Neural progenitor cell (in vitro differentiated cells): ENCODE measurements at places on chromosomes 4 and X. TPM values are rescaled to one million over a fixed set of nuclear protein-coding genes. Genes with fewer than 3 reads are reported as not detected.

GRCh38 chr4:153497988-153498967 is 32.1 kb downstream of the TMEM131L start:
- no peaks in the 10 kb centered on the region for H3K36me3 ChIP-seq
- peaks cover 29% of the 10 kb centered on the region for H3K4me1 ChIP-seq

DNA sequence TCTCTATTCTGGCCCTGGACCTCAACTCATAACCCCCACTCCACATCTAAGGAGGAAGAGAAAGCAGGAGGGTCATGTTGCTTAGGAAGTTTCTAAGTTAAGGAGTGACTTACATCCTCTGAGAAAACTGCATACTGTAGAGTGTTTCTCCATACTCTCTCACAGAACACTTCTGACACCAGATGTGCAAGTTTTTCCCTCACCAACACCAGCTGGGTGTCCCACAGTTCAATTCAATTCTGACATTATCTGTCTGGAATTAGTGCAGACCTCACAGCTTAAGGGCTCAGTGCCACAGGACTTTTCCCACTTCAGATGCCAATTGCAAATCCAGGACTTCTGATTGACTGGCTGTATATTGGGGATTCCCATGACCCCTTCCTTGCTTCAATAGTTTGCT is 89.0 kb upstream of the SFRP2 start:
- H3K4me1 ChIP-seq, result peaks cover 10% of the 10 kb centered on the region
- DNase-seq, result no peak
- H3K27me3 ChIP-seq, result no peaks in the 10 kb centered on the region
- H3K36me3 ChIP-seq, result peaks cover 3% of the 10 kb centered on the region
- no peak overlapping the region for H3K27ac ChIP-seq

- no peaks in the 10 kb centered on the region for H3K27me3 ChIP-seq
- no peaks in the 10 kb centered on the region for H3K36me3 ChIP-seq
- no peaks in the 10 kb centered on the region for H3K4me1 ChIP-seq
- H3K27ac ChIP-seq, result no peak overlapping the region
These were observed 173.4 kb downstream of the RTL9 start for GRCh38 chrX:110531873-110532580.

DNA sequence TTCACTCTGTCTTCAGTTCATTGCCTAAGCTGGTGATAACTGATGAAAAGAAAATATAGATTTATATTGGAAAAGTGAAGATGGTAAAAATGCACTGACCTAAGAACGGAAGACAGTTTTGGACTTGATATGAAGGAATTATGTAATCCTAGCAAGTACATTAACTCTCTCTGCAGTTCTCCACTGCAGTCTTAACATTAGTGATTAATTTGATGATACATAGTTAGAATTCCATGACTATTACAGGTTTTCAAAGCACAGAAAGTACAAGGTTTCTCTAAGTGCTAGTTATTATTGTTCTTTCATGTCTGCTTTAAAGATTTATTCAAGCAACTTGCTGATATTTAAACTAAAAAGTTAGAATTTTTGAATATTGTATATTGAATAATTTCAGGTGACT is 1591.7 kb upstream of the ADGRL3 start:
- H3K36me3 ChIP-seq, result no peaks in the 10 kb centered on the region
- H3K4me3 ChIP-seq, result no peak overlapping the region
- no peak for DNase-seq
- H3K27ac ChIP-seq, result no peak overlapping the region
- no peaks in the 10 kb centered on the region for H3K4me1 ChIP-seq

- DNase-seq, result no peak
- H3K36me3 ChIP-seq, result no peaks in the 10 kb centered on the region
- H3K27ac ChIP-seq, result no peak overlapping the region
- H3K4me1 ChIP-seq, result no peaks in the 10 kb centered on the region
These were observed 41.3 kb downstream of the CC2D2A start for GRCh38 chr4:15510961-15511360.

The HSD17B13 gene
- 0.31 and 0.60 TPM in 2 replicates for total RNA-seq

- no peak overlapping the region for H3K4me3 ChIP-seq
- no peak overlapping the region for H3K27ac ChIP-seq
- H3K36me3 ChIP-seq, result no peaks in the 10 kb centered on the region
These were observed 32.7 kb upstream of the FAM9C start for GRCh38 chrX:13077168-13077567.

The GPM6B gene
- total RNA-seq, result 49.6 and 69.2 TPM in 2 replicates

The CLNK gene
- not detected in 2 replicates for total RNA-seq

- no peaks in the 10 kb centered on the region for H3K4me1 ChIP-seq
- no peaks in the 10 kb centered on the region for H3K36me3 ChIP-seq
- no peaks in the 10 kb centered on the region for H3K27me3 ChIP-seq
- no peak overlapping the region for H3K4me3 ChIP-seq
- DNase-seq, result no peak
- no peak overlapping the region for H3K27ac ChIP-seq
These were observed 24.0 kb downstream of the ASB9 start for GRCh38 chrX:15245896-15246295.

The VSIG1 gene
- 0.15 and 0.22 TPM in 2 replicates for total RNA-seq

DNA sequence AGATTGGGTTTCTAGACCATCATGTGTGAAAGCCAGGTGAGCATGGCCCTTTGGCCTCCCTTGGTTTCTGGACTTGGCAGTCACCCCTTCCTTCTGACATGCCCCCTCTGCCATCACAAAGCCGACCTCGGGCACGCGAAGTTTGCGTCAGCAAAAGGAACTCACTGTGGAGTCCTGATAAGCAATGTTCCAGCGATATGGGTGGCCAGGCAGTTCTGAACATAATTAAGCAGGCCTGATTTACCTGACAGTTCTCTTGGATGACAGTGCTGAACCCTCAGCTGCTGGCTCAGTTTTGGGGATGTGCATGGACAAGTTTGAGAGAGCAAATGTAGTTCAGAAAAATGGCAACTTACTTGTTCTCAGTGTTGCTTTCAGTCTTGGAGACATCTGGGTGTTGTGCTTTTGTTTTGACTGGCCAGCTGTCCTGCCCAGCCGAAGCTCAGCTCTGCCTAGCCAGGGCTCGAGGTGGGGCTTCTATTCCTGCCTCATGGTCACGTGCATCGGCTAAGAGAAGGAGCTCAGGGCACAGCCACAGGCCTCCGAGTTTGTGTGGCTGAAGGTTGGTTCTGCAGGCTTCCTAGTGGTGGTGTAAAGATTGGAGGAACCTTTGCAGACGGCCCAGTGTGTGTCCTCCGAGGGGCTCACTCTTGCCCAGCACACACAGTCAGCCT is 78.3 kb downstream of the CLDN34 start:
- H3K4me1 ChIP-seq, result peaks cover 16% of the 10 kb centered on the region
- H3K4me3 ChIP-seq, result no peak overlapping the region
- no peaks in the 10 kb centered on the region for H3K27me3 ChIP-seq
- no peak for DNase-seq
- no peak overlapping the region for H3K27ac ChIP-seq

GRCh38 chrX:44240036-44240435 is 103.4 kb downstream of the EFHC2 start:
- no peak overlapping the region for H3K27ac ChIP-seq
- no peaks in the 10 kb centered on the region for H3K36me3 ChIP-seq
- no peak overlapping the region for H3K4me3 ChIP-seq

GRCh38 chrX:48890934-48891401 is 6.6 kb downstream of the TIMM17B start:
- peak overlapping the region; percentile 67 for H3K4me3 ChIP-seq
- H3K27ac ChIP-seq, result no peak overlapping the region
- no peaks in the 10 kb centered on the region for H3K27me3 ChIP-seq
- no peaks in the 10 kb centered on the region for H3K36me3 ChIP-seq
- H3K4me1 ChIP-seq, result no peaks in the 10 kb centered on the region

The ATP8A1 gene
- 27.6 and 46.1 TPM in 2 replicates for total RNA-seq
